ENCODE measurements at places on chromosomes 11 and 22.
A peak's percentile ranks its signal among the peaks of the same experiment; 100 is the strongest.

DNA sequence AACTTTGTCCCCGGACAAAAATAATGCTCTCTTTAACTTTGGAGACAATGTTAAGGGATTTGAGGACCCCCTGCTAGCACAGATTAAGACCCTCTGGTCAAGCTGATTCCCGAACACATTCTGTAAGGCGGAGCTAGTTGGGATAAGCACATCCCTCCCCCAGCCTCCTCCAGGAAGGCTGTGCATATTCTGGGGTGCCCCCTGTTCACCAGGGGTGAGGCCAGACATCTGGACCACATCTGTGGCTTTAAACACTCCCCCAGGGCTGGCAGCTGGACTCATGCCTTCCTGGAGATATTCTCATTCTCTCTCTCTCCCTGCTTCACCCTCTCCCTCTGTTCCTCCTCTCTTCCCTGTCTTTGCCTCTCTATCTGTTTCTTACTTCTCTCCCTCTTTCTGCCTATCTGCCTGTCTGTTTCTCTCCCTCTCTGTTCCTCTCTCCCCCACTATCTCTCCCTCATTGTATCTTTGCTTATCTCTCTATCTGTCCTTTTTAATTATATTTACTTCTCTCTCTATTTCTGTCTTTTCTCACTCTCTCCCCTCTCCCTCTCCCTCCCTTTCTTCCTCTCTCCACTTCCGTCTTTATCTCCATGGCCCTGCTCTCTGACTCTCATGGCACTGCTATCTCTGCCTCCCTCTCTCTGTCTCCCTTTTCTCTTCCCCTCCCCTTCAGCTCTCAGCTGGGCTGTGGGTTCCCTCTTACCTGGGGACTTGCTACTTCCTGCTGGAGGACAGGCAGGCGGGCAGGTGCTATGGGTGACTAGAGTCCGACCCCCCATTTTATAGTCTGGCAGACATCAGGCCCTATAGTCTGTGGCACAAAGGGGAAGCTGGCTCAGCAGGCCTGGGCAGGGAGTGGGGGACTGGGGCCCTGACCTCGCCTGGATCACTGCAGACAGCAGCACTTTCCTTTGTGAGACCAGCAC, at the start of gene CRYBB1:
Gene CRYBB1, minus strand, starts transcription at position 757 of the 929 bp plus-strand sequence. CDS start 1,708 bp downstream, outside the sequence.
- DNase-seq: no peak

DNA sequence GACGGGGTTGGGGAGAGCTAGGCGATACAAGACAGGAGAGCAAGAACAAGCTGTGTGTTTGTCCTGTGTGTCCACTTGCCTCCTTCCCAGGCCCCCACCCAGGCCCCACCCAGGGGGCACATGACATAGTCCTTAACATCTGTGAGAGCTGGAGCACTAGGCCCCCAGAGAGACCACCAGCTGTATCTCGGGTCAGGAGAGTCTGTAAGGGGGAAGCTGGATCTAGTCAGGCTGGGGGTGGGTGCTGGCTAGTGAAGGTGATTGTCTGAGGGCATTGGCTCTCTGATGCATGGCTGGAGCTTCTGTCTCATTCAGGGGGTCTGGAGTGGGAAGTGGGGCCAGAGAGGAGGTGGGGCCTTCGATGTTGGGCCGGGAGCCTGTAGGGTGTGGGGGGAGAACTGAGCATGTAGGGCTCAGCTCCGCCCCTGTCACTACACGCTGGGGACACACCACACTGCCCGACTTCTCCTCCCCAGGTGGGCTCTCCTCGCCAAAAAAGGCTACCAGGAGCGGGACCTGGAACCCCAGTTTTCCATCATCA, 571 bp downstream of the P2RX6 start:
- DNase-seq: no peak

- DNase-seq: no peak
Measured at GRCh38 chr22:41681616-41682015, 7.1 kb downstream of the SNU13 start.

DNA sequence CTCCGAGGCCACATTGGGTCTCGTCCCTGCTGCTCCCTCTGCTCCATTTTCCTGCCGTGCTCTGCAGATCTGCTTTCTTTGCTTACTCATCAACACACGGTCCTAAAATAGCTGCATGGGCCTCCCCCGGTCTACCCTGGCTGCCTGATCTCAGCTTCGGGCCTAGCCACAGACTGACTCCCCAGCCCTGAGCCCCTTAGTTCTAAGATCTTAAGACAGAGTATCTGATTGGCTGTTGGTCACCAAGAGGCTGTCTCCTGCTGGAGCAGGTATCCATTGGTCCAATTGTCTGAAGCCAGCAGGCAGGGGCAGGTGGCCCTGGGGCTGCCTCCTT, 53.7 kb upstream of the NECTIN1 start:
- DNase-seq: no peak

- DNase-seq: no peak
Measured at GRCh38 chr11:7016011-7016410, 4.1 kb downstream of the ZNF214 start.

- no peak for DNase-seq
Measured at GRCh38 chr11:31805037-31805628, 6.0 kb downstream of the PAX6 start.

- DNase-seq: no peak
Measured at GRCh38 chr11:43685440-43685839, 4.9 kb downstream of the HSD17B12 start.

- no peak for DNase-seq
Measured at GRCh38 chr11:60762851-60763691, 6.4 kb downstream of the MS4A15 start.

DNA sequence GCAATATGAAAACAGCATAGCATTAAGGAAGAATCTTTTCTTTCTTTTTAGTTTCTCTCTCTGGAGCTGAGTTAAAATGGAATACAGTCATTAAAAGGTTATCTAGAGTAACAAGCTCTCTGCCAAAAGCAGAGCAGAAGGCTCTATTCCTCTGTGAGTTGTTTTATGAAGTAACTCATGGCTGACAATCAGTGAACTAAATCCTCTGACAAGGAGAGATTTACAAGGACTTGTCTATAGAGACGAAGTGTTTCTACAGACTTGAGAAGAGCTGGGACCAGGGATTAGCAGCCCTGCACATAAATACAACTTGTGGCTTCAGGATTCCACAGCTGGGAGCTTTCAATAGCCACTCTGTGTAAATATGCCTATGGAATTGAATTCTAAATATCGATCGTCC, 192.5 kb upstream of the RAG2 start:
- no peak for DNase-seq

DNA sequence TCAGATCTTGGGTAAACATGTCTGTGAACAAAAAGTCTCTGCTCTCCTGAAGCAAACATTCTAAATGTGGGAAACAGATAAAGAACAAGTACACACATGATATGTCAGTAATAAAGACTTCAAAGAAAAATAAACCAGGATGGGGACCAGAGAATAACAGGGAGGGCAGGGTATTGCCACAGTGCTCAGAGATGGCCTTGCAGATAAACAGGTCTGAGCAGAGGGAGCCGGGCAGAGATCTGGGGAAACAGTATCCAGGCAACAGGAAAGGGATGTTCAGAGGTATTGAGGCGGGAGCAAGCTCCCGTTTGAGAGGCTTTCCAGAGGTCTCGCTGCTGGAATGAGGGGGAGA, 2.9 kb downstream of the CCDC86 start:
- DNase-seq: no peak

- DNase-seq: peak; percentile 48
Measured at GRCh38 chr11:62770778-62771143, 435 bp upstream of the TAF6L start.

- DNase-seq: no peak
Measured at GRCh38 chr11:126346586-126346940, 8.9 kb upstream of the ST3GAL4 start.

GRCh38 chr11:95156916-95157541, 67.4 kb downstream of the ENDOD1 start:
- no peak for DNase-seq

GRCh38 chr11:71182791-71183677, 69.3 kb downstream of the SHANK2 start:
- DNase-seq: no peak

- DNase-seq: no peak
Measured at GRCh38 chr11:94728541-94728940, 39.6 kb upstream of the AMOTL1 start.

DNA sequence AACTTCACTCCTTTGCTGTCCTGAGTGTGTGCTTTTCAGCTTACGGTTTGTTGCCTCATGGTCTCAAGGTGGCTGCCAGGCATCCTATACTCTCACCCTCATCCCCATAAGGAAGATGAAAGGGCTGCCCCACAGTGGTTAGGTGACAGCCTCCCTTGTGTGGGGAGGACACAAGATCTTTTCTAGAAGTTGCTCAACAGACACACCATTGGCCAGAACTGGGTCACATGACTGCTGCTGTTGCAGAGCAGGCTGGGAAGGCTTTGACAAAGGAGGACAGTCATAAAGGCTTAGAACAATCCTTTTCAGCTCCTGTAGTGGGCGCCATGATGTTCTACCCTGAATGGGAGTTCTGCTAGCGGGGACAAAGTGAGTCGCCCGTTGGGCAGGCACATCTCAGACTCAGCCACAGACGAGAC, 69.7 kb upstream of the RASD2 start:
- DNase-seq: no peak

GRCh38 chr11:45809456-45810395, 4.8 kb downstream of the SLC35C1 start:
- DNase-seq: no peak

DNA sequence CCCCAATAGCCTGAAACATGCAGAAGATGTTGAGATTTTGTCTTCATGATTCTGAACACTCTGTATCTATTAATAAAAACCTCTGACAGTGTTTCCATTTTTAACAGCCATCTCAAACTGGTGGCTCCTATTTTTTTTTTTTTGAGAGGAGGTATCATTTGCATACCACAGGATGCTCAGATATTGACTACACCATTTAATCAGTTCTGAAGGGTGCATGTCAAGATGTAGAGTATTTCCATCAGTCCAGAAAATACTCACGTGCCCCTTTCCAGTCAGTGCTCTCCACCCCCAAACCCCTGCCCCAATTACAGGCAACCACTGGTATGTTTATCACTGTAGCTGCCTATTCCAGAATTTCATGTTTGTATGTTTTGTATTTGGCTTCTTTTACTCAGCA, 85.3 kb upstream of the SORL1-AS1 start:
- no peak for DNase-seq

DNA sequence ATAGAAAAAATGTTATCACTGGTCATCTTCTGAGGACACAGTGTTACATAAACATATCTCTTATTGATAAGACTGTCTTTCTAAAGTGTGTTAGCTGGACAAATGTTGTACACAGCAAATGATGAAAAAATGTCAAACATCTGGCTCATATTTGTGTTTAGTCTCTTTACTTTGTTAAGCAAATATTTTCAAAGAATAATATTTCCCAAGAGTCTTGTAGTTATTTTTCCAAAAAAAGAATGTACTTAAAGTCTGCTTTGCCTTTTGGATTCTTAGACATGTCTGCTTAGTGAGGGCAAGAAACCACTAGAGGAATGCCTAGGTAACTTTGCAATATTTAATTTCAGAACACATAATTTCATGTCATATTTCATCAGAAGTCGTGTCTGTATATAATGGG, 23.9 kb upstream of the CCDC179 start:
- no peak for DNase-seq

- peak; percentile 59 for DNase-seq
Measured at GRCh38 chr11:1876361-1877063, 15.2 kb downstream of the PRR33 start.

- no peak for DNase-seq
Measured at GRCh38 chr11:116865696-116866095, 28.3 kb upstream of the APOA1 start.

GRCh38 chr11:128323381-128323780, 264.0 kb downstream of the ETS1 start:
- no peak for DNase-seq

DNA sequence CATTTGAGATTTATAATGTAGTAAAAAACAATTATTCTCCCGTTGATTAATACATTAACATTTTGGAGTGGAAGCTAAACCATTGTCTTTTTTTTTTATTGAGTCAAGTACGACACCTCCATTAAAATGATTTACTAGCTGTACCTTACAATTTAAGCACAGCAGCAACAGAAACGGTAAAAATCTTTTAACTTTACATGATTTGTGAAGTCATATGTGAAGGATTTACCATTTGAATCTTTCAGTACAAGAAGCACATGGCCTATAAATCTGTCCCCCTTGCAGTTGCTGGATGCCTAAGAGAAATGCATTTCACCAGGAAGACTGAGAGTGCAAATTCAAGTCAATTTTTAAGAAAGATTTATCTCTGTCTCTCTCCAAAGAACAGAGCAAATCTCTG, 324.6 kb downstream of the CADM1 start:
- DNase-seq: no peak

DNA sequence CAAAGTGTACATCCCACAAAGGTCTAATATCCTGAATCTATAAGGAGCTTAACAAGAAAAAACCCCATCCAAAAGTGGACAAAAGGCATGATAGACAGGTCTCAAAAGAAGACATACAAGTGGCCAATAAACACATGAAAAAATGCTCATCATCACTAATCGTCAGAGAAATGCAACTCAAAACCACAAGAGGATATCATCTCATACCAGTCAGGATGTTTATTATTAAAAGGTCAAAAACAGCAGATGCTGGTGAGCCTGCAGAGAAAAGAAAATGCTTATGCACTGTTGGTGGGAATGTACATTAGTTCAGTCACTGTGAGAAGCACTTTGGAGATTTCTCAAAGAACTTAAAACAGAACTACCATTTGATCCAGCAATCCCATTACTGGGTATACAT, 12.7 kb downstream of the LGALS12 start:
- no peak for DNase-seq

GRCh38 chr11:66124564-66124963, 54.5 kb downstream of the PACS1 start:
- DNase-seq: no peak

GRCh38 chr11:131454490-131454889, 84.1 kb downstream of the NTM start:
- no peak for DNase-seq

- no peak for DNase-seq
Measured at GRCh38 chr11:114924042-114924441, 245.7 kb downstream of the NXPE2 start.

GRCh38 chr11:96758957-96759356, 369.1 kb downstream of the JRKL start:
- no peak for DNase-seq

DNA sequence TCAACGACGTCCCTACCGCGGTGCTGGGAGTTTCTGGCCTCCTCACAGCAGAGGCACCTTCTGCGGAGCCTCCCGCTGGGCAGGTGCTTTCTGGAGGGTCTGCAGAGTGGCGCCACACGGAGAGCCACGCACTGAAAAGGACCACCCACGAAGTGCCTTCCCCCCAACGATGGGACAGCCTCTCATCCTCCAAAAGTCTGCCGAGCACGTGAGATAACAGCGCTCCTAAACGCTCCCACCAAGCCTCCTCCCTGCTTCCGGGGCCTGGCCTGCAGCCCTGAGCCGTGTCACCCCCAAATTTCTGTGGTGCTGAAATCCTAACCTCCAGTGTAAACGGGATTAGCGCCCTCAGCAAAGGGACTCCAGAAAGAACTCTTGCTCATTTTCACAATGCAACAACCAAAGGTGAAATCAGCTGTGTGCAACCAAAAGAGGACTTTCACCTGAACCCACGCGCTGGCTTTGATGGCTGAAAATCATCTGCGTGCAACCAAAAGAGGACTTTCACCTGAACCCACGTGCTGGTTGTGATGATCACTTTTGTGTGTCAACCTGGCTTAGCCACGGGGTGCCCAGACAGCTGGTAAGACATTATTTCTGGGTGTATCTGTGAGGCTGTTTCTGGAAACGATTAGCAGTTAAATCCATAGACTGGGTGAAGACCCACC, 924.6 kb downstream of the BRD1 start:
- DNase-seq: no peak

- no peak for DNase-seq
Measured at GRCh38 chr22:50102946-50103345, 13.1 kb downstream of the MOV10L1 start.

Data from stimulated activated CD8-positive, alpha-beta memory T cell treated with anti-CD3 and anti-CD28 coated beads, Interleukin-4, amount 100 ng/mL, for 48 hours (primary cell).